ENCODE measurements at places on chromosomes 16 and 17. TPM values are rescaled to one million over a fixed set of nuclear protein-coding genes. Genes with fewer than 3 reads are reported as not detected.

DNA sequence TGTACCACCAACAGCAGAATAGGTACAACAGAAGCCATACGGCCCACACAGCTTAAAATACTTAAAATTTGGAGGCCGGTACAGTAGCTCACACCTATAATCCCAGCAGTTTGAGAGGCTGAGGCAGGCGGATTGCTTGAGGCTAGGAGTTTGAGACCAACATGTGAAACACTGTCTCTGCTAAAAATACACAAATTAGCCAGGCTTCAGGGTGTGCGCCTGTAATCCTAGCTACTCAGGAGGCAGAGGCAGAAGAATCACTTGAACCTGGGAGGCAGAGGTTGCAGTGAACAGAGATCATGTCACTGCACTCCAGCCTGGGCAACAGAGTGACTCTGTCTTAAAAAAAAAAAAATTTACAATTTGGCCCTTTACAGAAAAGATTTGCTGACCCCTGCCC, 17.0 kb downstream of the GFOD2 start:
- H3K4me1 ChIP-seq: no peaks in the 10 kb centered on the region
- H3K27ac ChIP-seq: no peak overlapping the region
- no peak overlapping the region for H3K4me3 ChIP-seq
- H3K27me3 ChIP-seq: no peaks in the 10 kb centered on the region
- H3K36me3 ChIP-seq: peaks cover 17% of the 10 kb centered on the region

DNA sequence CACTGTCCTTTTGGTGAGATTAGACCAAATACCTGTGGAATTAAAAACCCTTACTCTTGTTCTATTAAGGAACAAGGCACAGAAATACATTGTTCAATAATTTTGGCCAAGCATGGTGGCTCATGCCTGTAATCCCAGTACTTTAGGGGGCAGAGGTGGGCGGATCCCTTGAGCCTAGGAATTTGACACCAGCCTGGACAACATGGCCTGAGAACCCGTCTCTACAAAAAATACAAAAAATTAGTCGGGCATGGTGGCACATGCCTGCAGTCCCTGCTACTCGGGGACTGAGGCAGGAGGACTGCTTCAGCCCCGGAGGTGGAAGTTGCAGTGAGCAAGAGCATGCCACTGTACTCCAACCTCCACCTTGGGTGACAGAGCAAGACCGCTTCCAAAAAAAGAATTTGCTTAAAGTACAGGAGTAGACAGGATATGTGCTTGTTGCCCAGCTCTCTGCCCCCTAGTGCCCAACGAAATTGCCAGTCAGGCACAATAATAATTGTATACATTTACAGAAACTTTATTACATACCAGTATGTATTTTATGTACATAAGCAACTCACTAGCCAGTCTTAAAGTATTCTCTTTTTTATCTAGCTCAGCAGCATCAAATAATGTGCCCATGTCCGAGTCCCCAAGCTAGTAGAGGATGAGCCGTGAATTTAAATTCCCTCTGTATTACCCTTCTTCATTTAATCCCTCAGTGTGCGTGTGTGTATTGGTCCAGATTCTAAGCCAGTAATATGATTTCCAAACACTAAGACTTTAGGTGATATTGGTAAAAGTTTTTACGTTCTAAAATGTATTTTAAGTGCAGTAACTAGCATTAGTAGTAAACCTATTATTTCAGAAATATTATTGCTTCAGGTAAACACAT, 1.4 kb downstream of the THUMPD1 start:
- peak overlapping the region; percentile 94 for H3K4me3 ChIP-seq
- DNase-seq: peak; percentile 6
- no peak overlapping the region for H3K27ac ChIP-seq
- H3K4me1 ChIP-seq: peaks cover 7% of the 10 kb centered on the region

GRCh38 chr16:14632693-14633569, at the start of gene BFAR:
BFAR (plus strand) TSS chr16:14632951; CDS start chr16:14644347, 11,396 bp downstream.
- H3K27me3 ChIP-seq: no peaks in the 10 kb centered on the region
- peak within 1 kb of the TSS; percentile 90 for H3K27ac ChIP-seq
- H3K4me1 ChIP-seq: peaks cover 12% of the 10 kb centered on the region
- H3K4me3 ChIP-seq: peak within 1 kb of the TSS; percentile 88
- DNase-seq: peak; percentile 94

The SDR42E2 gene
- not detected for polyA plus RNA-seq

- no peaks in the 10 kb centered on the region for H3K36me3 ChIP-seq
- H3K4me3 ChIP-seq: peak overlapping the region; percentile 73
- no peaks in the 10 kb centered on the region for H3K4me1 ChIP-seq
- H3K27me3 ChIP-seq: peaks cover 20% of the 10 kb centered on the region
- DNase-seq: peak; percentile 54
These were observed 3.7 kb upstream of the LYZL6 start for GRCh38 chr17:35947156-35947585.

The LRRC75A gene
- 1.3 TPM for polyA plus RNA-seq

DNA sequence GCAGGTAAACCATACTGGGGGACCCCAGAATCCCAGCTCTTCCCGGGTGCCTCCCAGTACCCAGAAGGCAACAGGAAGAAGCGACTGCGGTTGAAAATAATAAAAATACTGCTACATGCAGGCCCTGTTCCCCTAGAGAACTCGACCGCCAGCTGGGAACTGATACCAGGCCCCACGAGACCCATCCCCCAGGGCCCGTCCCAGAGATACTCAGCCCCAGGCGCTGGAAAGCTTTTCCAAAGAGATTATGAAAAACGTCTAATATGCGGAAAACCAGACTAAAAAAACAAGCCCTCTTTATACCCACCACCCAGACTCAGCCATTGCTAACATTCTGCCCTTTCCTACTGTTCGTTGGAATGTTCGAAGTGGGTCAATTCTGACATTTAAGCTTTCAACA, 12.9 kb upstream of the MEAK7 start:
- no peaks in the 10 kb centered on the region for H3K27me3 ChIP-seq
- no peak overlapping the region for H3K4me3 ChIP-seq
- no peaks in the 10 kb centered on the region for H3K36me3 ChIP-seq
- H3K27ac ChIP-seq: no peak overlapping the region
- H3K4me1 ChIP-seq: no peaks in the 10 kb centered on the region

The TAF1C gene
- polyA plus RNA-seq: 49.3 TPM

GRCh38 chr16:68273896-68274295, 9.6 kb downstream of the SLC7A6 start:
- no peaks in the 10 kb centered on the region for H3K4me1 ChIP-seq
- no peaks in the 10 kb centered on the region for H3K27me3 ChIP-seq

- H3K4me1 ChIP-seq: peaks cover 22% of the 10 kb centered on the region
- H3K4me3 ChIP-seq: no peak overlapping the region
- no peaks in the 10 kb centered on the region for H3K36me3 ChIP-seq
These were observed 543.7 kb upstream of the CDH11 start for GRCh38 chr16:65665586-65665985.

GRCh38 chr16:88772871-88773811, 11.9 kb downstream of the PIEZO1 start:
- peak overlapping the region; percentile 31 for H3K27ac ChIP-seq
- peaks cover 28% of the 10 kb centered on the region for H3K4me1 ChIP-seq
- no peaks in the 10 kb centered on the region for H3K36me3 ChIP-seq
- no peak for DNase-seq

GRCh38 chr16:3829631-3830536, 50.6 kb downstream of the CREBBP start:
- no peak overlapping the region for H3K27ac ChIP-seq
- no peaks in the 10 kb centered on the region for H3K27me3 ChIP-seq
- H3K36me3 ChIP-seq: peaks cover 22% of the 10 kb centered on the region
- no peak overlapping the region for H3K4me3 ChIP-seq

The CACNA1G gene
- 0.21 TPM for polyA plus RNA-seq

The TBC1D3D gene
- polyA plus RNA-seq: 0.10 TPM

DNA sequence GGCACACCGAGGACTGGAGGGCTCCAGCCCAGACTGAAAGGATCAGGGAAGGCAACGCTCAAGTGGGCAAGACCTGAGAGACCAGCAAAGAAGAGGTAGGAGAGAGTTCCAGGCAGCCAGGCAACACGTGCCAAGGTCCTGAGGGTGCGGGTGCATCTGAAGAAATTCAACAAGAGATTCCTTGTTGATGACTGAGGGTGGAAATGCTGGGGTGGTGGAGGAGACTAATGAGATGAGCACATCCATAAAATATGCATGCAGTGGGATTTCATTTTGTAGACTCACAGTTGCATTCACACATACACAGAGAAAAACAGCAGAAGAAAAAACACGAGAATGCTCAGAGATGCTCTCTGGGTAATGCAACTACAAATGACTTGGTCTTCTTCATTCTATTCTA, 154.8 kb upstream of the FOXF1 start:
- H3K4me3 ChIP-seq: no peak overlapping the region
- H3K27ac ChIP-seq: no peak overlapping the region
- no peak for DNase-seq
- H3K27me3 ChIP-seq: peaks cover 13% of the 10 kb centered on the region

GRCh38 chr17:76725580-76726230, 701 bp downstream of the JMJD6 start:
- DNase-seq: peak; percentile 79
- peak overlapping the region; percentile 74 for H3K4me3 ChIP-seq
- H3K27ac ChIP-seq: peak overlapping the region; percentile 96
- no peaks in the 10 kb centered on the region for H3K27me3 ChIP-seq
- H3K36me3 ChIP-seq: peaks cover 24% of the 10 kb centered on the region

GRCh38 chr17:38604479-38605403, 1.0 kb downstream of the SRCIN1 start:
- no peaks in the 10 kb centered on the region for H3K36me3 ChIP-seq
- peak; percentile 69 for DNase-seq
- H3K4me3 ChIP-seq: peak overlapping the region; percentile 63
- peaks cover 58% of the 10 kb centered on the region for H3K4me1 ChIP-seq
- no peaks in the 10 kb centered on the region for H3K27me3 ChIP-seq

The DYNLRB2 gene
- 0.44 TPM for polyA plus RNA-seq

- no peak for DNase-seq
- H3K4me3 ChIP-seq: no peak overlapping the region
- no peaks in the 10 kb centered on the region for H3K4me1 ChIP-seq
- H3K27ac ChIP-seq: no peak overlapping the region
- H3K27me3 ChIP-seq: no peaks in the 10 kb centered on the region
These were observed 32.8 kb upstream of the ABCC12 start for GRCh38 chr16:48188449-48189102.

DNA sequence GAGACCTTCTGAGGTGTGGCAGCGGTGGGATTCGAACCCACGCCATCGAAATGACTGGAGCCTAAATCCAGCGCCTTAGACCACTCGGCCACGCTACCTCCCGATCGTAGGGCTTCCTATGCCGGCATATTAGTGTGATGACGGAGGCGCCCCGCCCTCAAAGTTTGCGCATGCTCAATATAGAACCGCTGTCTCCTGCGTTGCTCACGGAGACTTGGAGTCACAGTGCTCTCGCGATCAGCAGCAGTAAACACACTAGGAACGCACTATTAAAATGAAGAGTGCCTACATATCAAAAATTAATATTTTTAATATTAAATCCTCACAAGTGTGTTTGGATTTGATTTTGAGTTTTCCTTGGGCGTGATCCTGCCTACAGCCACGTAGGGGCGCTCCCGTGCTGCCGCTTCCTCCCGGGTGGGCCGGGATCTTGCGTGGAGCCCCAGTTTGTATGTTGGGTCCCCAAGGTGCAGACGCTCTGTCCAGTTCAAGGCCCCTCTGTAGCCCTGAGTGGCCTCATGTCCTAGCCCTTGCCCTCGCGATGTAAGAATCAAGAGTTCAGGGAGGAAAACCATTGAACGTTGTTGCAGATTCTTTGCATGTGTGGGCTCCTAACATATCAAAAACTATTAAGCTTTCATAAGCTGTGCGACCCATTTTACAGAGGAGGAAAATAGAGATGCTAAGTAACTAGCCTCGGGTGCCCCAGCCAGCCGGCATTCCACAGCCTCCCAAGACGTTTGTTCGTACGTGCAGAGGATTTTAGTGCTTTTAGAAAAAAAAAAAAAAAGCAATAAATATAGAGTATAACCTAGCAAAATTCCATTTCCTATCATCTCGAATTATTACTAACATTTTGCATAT, 10.2 kb upstream of the EEF2K start:
- peak overlapping the region; percentile 53 for H3K27ac ChIP-seq
- peak; percentile 76 for DNase-seq
- H3K27me3 ChIP-seq: no peaks in the 10 kb centered on the region
- H3K36me3 ChIP-seq: no peaks in the 10 kb centered on the region
- peaks cover 8% of the 10 kb centered on the region for H3K4me1 ChIP-seq
- peak overlapping the region; percentile 62 for H3K4me3 ChIP-seq

GRCh38 chr17:75488693-75489510, 26.4 kb downstream of the CASKIN2 start:
- H3K27me3 ChIP-seq: no peaks in the 10 kb centered on the region
- H3K27ac ChIP-seq: no peak overlapping the region

- H3K27ac ChIP-seq: no peak overlapping the region
- H3K4me1 ChIP-seq: no peaks in the 10 kb centered on the region
- no peaks in the 10 kb centered on the region for H3K27me3 ChIP-seq
- H3K4me3 ChIP-seq: 0 out of 2 replicates have a peak overlapping the region, but pooled peaks have one; percentile 6
- no peak for DNase-seq
These were observed 143.9 kb downstream of the ANKFN1 start for GRCh38 chr17:56297184-56297583.

The TBC1D3 gene
- not detected for polyA plus RNA-seq

The PMP22 gene
- 63.0 TPM for polyA plus RNA-seq

DNA sequence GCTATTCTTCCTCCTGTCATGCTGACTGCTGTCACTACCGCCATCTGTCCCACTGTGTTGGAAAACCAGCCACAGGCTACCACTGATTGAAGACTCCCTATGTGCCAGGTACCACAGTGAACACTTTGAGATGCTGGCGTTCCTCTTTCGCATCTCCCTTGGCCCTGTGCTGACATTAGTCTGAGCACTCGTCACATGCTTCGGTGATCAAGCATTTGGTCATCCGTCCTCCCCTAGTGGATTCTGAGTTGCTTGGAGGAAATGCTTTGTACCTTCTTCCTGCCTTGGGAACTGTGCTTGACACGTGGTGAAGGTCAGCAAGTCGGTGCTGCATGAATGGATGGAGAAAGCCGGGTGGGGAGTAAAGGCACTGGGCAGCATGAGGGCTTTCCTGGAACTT, 260.1 kb downstream of the SNX29 start:
- no peak overlapping the region for H3K27ac ChIP-seq
- no peaks in the 10 kb centered on the region for H3K36me3 ChIP-seq
- DNase-seq: no peak

The DLX4 gene
- 0.10 TPM for polyA plus RNA-seq

DNA sequence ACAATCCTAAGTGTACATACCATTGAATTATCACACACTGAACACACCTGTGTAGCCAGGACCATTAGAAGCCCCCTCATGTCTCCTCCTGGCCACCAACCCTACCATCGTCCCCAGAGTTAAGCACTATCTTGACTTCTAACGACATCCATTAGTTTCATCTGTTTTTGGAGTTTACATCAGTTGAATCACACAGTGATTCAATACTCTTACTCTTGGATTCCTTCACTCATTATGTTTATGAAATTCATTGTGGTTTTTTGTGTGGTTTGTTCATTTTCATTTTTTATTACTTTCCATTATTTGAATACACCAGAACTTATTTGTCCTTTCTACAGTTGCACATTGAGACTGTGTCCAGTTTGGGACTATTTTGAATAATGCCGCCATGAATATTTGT, 13.6 kb downstream of the DRC7 start:
- H3K27ac ChIP-seq: no peak overlapping the region
- no peaks in the 10 kb centered on the region for H3K4me1 ChIP-seq
- DNase-seq: no peak
- no peaks in the 10 kb centered on the region for H3K36me3 ChIP-seq
- no peak overlapping the region for H3K4me3 ChIP-seq

The RUSF1 gene
- polyA plus RNA-seq: 36.5 TPM

- H3K4me3 ChIP-seq: peak within 1 kb of the TSS; percentile 95
- peak; percentile 99 for DNase-seq
- H3K27ac ChIP-seq: peak within 1 kb of the TSS; percentile 84
- no peaks in the 10 kb centered on the region for H3K27me3 ChIP-seq
- peaks cover 5% of the 10 kb centered on the region for H3K4me1 ChIP-seq
- no peaks in the 10 kb centered on the region for H3K36me3 ChIP-seq
These were observed at the start of gene CPD for GRCh38 chr17:30378825-30379302. CPD (plus strand) TSS chr17:30378927; CDS start chr17:30378981, 54 bp downstream.
